ENCODE measurements at places on chromosomes 3 and 15.

DNA sequence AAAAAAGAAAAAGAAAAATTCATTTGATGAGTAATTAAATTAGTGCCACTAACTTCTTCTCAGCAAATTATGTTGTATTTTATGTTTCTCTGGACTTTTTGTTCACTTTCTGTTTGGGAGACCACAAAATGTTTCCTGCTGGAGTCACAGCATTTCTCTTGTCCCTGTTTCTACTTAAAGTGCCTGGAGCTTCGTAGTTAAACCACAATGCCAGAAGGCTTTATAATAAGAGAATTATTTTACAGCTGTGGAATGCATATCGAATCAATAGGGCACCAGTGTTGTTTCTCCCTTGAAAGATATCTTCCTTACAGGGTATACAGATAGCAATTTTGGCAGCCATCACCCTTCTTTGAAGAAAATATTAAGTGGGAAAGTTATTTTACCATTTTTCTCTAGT is 3.2 kb downstream of the DTWD1 start:
- no peak for DNase-seq

DNA sequence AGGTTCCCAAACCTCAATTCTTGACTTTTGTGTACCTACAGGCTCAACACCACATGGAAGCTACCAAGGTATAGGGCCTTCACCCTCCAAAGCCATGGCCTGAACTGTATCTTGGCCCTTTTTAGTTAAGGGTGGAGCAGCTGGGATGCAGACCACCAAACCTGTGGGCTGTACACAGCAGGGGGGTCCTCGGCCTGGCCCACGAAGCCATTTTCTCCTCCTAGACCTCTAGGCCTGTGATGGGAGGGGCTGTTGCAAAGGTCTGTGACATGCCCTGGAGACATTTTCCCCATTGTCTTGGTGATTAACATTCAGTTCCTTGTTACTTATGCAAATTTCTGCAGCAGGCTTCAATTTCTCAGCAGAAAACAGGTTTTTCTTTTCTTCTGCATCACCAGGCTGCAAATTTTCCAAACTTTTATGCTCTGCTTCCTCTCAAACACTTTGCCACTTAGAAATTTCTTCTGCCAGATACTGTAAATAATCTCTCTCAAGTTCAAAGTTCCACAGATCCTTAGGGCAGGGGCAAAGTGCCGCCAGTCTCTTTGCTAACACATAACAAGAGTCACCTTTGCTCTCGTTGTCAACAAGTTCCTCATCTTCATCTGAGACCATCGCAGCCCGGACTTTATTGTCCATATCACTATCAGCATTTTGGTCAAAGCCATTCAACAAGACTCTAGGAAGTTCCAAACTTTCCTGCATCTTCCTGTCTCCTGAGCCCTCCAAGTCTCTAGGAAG is 90.9 kb upstream of the PLXND1 start:
- no peak for DNase-seq

GRCh38 chr15:85407421-85408269 is 27.2 kb downstream of the AKAP13 start:
- DNase-seq: peak; percentile 23

DNA sequence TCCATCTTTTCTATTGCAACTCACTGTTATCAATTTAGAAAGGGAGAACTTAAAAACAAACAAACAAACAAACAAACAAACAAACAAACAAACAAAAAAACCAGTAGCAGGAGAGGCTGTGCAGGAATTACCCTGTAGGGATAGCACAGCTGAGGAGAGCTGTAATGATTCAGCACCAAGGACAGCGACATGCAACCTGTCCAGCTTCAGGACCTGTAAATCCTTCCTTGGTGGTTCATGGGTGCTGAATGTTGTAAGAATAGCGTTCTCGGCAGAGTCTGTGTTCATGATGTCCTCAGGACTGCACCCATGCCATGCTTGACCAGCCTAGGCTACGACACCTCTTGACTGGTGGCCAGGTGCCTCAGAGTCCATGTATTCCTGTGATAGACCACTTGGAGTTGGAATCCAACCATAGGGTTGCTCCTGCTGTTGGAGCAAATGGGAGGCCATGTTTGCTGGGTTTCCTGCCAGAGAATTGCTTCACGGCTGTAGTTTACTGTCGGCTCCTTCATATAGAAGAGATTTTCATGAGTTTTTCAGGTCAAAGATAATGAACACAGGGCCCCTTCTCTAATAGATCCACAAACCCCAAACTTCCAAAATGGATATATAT is 65.9 kb downstream of the CACNA2D3 start:
- DNase-seq: peak; percentile 33

- DNase-seq: peak; percentile 66
Measured at GRCh38 chr15:55168350-55168974, 28.3 kb downstream of the RSL24D1 start.

- peak; percentile 58 for DNase-seq
Measured at GRCh38 chr3:66472313-66473134, 28.3 kb downstream of the LRIG1 start.

Data from germinal center (tissue), 1 donor.